ENCODE measurements at places on chromosomes 13 and 19.
A peak's percentile ranks its signal among the peaks of the same experiment; 100 is the strongest.

- no peak for DNase-seq
These were observed 1439.4 kb downstream of the UQCRFS1 start for GRCh38 chr19:27773318-27774094.

DNA sequence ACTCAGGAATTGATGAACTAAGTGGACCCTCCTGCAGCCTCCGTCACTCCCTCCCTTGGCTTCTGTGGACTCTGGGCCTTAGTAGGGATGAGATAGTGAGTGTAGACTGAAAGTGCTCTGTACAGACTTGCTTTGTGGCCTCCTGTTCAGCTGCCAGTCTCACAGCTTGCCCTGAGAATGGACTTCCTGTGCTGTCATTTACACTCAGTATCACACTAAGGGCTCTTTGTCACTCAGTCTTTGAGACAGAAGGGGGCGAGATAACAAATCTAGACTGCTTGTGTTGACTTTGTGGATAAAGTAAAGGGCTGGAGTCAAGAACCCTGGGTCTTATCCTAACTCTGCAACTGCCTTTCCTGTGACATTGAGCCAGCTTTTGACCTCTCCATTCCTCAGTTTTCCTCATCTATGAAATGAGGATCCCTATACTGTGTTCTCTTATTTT is 21.0 kb upstream of the SPRY2 start:
- no peak for DNase-seq

DNA sequence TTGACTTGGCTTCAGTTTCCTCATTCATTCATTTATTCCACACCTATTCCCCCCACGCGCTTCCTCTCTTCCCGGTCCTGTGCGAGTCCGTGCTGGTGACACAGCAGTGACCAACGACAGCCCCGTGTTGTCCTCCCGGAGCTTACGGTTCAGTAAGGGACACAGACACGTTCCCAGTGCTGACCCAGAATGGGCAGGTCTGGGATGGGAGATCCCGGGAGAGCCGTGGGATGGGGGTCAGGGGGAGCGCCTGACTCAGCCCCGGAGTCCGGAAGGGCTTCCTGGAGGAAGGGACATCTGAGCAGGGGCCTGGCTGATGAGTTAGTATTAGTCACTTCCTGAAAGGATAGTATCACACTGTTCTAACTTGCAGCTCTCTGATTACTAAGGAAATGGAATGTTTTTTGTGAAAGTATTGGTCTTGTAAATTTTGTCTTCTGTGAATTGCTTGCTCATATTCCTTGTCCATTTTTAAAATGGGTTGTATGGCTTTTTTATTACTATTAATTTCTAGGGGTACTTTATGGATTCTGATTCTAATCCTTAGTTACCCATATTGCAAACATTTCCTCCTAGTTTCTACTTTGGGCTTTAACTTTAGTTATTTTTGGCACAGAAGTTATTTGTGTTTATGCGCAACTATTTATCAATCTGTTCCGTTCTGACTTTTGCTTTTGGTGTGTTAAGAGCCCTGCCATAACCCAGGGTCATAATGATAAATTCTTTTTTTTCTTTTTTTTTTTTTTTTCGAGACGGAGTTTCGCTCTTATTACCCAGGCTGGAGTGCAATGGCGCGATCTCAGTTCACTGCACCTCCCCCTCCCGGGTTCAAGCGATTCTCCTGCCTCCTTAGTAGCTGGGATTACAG is 708 bp upstream of the ERCC1 start:
- DNase-seq = peak; percentile 34

DNA sequence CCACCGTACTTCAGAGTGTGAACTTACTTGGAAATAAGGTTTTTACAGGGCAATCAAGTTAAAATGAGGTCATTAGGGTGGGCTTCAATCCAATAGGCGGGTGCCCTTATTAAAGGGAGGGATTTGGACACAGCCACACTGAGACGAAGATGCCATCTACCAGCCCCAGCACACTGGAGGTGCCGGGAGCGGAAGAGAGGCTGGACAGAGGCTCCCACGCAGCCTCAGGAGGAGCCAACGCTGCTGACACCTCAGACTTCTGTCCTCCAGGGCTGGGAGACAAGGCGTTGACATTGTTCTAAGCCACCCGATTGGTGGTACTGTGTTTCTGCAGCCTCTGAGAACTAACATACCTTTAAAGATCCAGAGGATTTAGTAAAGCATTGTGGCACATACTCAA is 12.6 kb upstream of the RAB20 start:
- no peak for DNase-seq

- no peak for DNase-seq
These were observed 316.6 kb downstream of the DCLK1 start for GRCh38 chr13:35814605-35815011.

DNA sequence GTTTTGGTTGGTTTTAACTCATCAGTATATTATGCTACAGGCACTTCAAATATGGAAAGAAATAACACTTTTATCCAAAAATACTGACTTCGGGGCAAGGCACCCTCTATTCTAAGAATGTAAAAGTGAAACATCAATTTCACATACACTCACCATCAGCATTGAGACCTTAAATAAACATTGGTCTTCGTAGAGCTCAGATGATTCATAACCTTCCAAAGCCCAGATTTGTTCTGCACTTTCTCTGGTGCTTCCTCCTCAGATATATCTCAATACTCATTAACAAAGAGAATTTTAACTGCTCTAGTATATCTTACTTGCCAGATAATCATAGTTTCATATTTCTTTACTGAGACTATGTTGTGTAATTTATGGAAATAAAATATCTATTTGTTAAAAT is 794.3 kb downstream of the LIG4 start:
- no peak for DNase-seq

- DNase-seq = no peak
These were observed at the start of gene F10 for GRCh38 chr13:113122550-113123225. TSS of gene F10 (plus strand) at chr13:113122799. CDS start at chr13:113122856, 57 bp downstream.

DNA sequence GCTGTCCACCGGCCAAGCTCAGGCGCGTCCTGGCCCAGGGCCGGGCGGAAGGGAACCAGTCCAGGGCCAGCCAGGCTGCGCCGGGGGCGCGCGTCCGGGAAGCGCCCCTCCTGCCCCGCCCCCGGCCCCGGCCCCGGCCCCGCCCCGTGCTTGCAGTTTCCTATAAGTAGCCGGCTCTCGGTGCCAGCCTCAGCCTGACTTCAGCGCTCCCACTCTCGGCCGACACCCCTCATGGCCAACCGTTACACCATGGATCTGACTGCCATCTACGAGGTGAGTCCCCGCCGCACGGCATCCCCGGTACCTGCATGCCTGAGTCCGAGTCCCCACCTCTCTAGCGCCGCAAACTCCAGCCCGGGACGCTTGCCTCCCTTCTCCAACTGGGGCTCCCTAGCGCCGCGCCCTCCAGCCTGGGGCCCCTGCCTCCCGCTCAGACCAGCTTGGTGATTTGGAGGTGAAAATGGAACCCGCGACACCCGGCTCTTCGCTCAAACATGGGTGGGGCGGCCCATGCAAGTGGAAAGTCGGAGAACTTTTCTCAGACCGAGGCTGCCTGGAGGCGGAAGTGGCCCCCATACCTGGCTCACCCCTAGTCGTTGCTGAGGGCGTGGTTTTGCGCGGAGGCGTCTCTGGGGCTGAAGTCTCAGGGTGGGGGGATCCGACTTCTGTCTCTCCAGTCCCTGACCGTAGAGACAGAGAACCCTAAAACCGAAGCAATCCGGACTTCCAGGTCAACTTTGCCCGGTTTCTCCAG is at the start of gene ZFP36:
Gene ZFP36 (plus strand): TSS at position 192 of the 754 bp plus-strand sequence. CDS start 58 bp downstream, at position 250.
- DNase-seq = peak; percentile 96

GRCh38 chr19:50187937-50188336 is 15.5 kb upstream of the MYH14 start:
- DNase-seq = no peak

GRCh38 chr19:30227012-30227621 is 145.1 kb upstream of the ZNF536 start:
- no peak for DNase-seq

DNA sequence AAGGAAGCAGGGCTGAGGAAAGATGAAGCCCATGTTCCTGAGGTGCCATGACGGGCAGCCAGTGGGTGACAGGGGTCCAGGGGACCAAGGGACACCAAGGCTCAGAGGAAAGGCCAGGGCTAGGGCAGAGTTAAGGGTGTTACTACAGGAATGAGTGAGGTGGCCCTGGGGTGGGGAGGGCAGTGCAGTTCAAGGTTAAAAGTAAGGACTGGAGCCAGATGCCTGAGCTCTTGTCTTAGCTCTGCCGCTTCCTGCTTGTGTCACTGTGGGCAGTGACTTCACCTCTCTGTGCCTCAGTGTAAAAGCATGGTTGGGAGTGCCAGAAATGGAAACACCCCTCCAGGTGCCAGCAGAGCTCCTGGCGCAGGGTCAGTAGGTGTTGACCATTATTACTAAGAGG is 4.9 kb upstream of the ETV2 start:
- DNase-seq = no peak

DNA sequence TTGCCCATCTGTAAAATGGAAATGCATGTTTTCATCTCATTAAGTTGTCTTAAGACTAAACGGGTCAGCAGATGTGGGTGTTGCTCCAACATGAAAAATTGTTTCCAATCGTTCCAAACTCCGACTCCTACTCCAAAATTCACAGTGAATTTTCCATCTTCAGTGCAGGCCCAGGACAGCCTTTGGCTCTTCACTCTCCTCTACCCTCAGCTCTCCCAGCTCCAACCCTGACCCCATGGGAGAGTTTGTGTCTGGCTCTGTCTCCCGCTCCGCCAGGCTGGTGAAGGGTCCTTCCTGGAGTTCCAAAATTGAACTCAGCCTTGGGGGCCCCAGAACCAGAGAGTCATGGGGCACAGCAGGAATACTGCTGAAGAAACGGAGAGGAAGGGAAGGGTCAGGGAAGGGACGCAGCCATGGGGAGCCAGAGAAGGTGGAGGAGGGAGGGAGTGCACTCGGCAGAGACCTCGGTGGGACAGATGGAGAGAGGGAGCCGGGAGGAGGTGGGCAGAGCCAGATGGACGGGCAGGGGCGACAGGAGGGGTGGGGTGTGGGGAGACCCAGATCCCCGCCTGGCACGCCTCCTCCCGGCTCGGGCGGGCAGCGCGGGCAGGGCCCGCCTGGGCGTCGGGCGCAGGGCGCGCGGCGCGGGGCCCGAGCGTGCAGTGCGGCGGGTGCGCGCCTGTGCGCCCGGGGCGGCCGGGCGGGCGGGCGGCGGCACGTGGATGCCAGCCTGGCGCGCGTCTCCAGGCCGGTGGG is 45.6 kb downstream of the CELF5 start:
- no peak for DNase-seq

GRCh38 chr13:74596691-74597090 is 462.5 kb upstream of the KLF12 start:
- DNase-seq = no peak

GRCh38 chr19:4909156-4909896 is at the start of gene UHRF1:
TSS of gene UHRF1 (plus strand) at chr19:4909501. CDS start at chr19:4910886, 1,385 bp downstream.
- no peak for DNase-seq

- DNase-seq = peak; percentile 18
These were observed 47.9 kb downstream of the RUBCNL start for GRCh38 chr13:46339035-46339666.

Data from CD4-positive, alpha-beta T cell treated with Interleukin-21 for 1 hour (primary cell).